ENCODE measurements at places on chromosomes 4 and X. TPM values are rescaled to one million over a fixed set of nuclear protein-coding genes. Genes with fewer than 3 reads are reported as not detected.

DNA sequence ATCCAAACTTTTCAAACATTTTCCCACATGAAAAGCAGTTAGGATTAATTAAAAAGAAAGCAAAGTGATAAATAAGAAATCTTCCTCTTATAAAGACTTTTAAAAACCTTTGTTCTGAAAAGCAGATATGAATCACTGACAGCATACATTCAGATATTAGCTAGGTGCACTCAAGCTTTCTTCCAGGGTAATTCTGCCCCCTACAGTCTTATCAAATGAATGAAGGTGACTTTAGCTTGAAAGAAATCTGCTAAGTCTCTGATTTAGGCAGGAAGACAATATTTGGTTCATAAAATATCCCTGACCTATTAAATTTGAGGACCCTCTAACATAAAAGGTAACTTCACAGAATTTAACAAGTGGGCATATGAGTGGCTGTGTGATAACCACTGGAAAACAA, 209.1 kb upstream of the FAM47A start:
- DNase-seq, result no peak

GRCh38 chr4:27595571-27596360, 735.1 kb downstream of the STIM2 start:
- no peak for DNase-seq

- DNase-seq, result no peak
These were observed 202.7 kb downstream of the OR13H1 start for GRCh38 chrX:131746491-131746968.

DNA sequence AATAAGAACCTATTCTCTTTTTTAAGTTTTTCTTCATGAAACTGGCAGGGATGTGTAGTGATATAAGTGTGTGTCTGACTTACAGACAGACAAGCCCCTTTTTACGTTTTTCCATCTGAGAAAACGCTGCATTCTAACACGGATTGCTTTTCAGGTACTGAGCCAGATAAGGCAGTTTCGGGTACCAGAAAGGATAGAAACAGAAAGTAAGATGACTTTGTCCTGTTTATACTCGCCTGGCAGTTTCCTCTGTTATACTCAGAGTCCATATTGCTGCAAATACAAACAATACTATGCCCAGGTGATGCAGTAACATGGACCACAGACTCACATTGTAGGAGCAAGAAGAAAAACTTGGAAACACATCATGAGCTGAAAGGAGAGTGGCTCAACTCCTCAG, 2320.6 kb upstream of the AGA start:
- DNase-seq, result no peak

SPACA5 gene
- not detected for total RNA-seq

- DNase-seq, result no peak
These were observed 964.4 kb downstream of the RPA4 start for GRCh38 chrX:97847885-97848679.

POU4F2 gene
- 3.8 TPM for total RNA-seq

SYNPO2 gene
- 8.8 TPM for total RNA-seq
